Right ventricle myocardium inferior (tissue), 1 donor: ENCODE measurements at places on chromosomes 7 and 10. TPM values are rescaled to one million over a fixed set of nuclear protein-coding genes. Genes with fewer than 3 reads are reported as not detected.

- DNase-seq, result no peak
These were observed 126.0 kb upstream of the THSD7A start for GRCh38 chr7:11957956-11958355.

PAX4 gene
- not detected for total RNA-seq

WNT8B gene
- not detected for total RNA-seq

RBM33 gene
- 36.1 TPM for total RNA-seq

CRHR2 gene
- total RNA-seq, result 0.35 TPM

DNA sequence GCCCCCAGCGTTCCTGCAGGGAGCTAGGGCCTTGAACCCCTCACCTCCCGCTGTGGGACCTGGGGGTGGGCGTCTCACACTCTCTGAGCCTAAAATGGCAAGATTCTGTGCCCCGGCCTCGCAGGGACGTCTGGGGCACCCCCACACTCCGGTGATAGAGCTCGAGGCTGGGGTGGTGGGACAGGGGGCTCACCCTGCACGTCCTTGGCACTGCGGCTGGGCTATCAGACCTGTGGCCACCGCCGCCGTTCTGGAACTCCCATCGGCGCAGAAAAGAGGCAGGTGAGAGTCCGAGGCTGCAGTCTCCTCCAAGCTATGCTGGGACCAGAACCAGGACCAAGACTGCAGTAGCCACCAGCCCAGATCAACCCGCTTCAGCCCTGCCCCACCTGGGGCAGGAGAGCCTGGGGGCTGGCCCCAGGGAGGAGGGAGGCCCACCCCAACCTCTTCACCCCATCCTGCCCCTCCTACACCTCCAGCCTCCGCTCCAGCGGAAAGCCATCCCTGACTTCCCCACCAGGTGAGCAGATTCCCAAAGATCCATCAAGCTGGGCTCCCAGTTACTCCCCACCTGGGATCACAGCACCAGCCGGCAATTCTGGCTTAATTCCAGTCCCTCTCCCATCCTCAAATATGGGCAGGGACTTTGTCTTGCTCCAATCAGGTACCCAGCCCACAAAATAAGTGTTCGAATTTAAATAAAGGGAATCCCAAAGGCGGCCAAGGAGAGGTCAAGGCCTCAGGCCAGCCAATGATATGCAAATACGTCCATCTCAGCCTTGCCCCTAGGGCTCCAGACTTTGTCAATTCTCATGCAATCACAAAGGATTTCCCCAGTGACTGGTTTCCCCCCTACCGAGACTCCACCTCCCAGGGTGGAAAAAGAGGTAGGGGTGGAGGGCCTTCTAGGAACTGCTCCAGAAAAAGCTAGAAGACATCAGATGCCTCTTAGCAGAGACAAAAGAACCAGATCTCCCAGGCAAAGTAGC lies 16.4 kb downstream of the TNRC18 start:
- DNase-seq, result peak; percentile 50

DNA sequence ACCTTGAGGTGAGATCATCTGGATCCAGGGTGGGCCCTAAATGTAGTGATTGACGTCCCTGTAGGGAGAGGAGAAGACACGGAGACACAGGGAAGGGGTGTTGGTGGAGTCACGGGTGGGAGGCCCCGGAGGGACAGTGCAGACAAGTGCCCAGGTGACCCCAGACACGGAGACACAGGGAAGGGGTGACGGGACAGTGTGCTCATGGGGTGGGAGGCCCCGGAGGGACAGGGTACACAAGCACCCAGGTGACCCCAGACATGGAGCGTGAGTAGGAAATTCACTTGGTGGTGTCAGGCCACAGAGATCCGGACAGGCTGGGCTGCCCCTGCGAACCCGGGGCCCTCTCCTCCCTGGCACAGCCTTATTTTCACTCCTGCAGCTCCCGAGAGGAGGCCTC lies 176.9 kb downstream of the PTPRN2 start:
- DNase-seq, result peak; percentile 3

DNA sequence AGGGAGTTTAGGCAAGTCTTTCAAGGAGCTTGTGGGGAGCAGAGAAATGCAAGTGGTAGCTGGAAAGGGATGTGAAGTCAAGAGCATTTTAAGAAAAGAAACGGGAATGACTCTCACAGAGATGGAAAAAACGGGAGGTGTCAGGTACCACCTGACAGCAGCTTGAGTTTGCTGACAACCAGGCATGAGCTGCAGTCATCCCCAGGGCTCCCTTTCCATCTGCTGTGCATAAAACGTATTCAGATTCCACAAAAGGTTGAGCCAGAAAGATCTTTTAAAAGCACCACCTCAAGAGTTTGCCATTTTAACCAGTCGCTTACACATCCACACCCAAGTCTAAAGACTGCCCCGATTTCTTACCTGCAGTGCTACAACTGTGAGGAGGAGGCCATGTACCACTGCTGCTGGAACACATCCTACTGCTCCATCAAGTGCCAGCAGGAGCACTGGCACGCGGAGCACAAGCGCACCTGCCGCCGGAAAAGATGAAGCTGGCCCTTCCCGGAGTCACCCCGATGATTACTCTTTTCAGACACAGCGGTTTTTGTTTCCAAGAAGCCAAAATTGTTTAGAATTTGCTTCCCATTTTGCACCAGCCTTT lies 116.8 kb downstream of the ZMYND11 start:
- DNase-seq, result no peak

DNA sequence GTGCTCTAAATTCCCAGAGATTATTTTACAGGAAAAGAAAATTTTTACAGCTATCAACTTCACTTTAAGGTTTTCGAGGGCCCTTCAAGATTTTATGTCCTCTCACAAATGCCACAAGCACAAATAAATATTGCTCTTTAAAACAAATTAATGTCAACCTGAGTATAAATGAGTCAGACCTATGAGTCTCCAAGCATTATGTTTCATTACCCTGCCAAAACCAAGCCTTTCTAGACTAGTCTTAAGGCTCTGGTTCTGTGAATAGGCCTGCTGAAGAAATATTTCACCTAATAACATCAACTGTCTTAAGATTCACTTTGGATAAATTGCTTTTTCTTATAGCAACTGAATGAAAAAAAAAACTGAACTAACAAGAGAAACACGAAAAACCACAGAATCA lies 153.0 kb downstream of the PDE1C start:
- no peak for DNase-seq

CAMK2B gene
- total RNA-seq, result 95.4 TPM

- no peak for DNase-seq
These were observed 5.9 kb upstream of the HMX2 start for GRCh38 chr10:123141791-123142700.

TEX47 gene
- not detected for total RNA-seq

DNA sequence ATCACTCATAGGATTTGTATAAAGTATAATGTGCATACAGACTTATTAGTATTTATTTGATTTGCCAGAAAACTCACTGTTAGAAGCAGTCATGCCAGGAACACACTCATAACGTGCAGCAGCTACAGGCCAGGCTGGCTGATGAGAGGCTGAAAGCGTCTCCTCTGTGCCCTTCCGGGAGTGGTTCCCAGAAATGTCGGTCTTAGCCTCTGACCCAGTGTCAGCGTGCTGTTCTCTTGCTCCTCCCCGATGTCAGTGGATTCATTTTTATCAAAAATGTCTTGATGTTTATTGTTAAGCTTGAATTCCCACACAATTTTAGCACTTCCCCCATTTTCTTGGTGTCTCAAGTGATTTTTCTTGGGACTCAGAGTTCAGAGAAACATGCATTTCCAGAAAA lies 33.3 kb upstream of the GARS1 start:
- DNase-seq, result no peak

PRF1 gene
- total RNA-seq, result 4.3 TPM

DNA sequence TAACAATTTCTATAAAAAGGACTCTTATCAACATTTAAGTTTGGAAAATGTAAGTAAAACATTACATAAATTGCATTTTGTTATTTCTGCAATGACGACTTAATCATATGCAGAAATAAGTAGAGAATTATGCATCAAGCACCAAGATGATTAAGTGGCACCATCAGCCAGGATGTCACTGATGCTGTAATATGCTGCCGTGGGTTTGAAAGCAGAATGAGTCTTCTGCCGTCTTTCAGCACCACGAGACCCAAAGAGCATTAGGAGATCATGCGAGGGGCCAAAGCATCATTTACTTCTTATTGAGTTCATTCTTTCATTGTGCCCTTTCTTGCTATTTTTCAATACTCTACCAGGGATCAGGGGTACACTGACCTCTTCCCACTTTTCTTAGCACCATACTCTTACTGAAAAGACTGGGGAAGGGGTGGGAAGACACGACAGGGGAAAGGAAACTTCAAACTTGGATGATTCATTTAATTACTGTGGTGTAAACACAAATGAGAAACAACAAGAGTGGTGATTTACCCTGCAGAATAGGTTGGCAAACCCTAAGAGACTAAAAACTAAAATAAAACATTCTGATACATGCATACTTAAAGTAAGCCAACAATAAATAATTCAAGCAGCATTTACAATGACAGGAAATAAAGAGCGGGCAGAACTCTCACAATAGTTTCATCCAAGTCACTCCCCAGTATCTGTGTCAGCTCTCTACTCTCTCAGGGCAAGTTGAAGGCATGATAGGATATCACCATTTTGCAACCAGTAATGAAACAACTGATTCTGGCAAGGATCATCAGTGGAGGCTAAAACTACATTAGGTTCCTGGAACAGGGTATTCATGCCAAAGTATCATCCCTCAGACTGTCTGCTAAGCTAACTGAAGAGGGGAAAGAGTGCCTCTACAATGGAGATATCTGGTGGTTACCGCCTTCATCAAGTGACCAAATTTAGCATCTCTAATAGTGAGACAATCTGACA lies 70.8 kb downstream of the CUL2 start:
- no peak for DNase-seq

DNA sequence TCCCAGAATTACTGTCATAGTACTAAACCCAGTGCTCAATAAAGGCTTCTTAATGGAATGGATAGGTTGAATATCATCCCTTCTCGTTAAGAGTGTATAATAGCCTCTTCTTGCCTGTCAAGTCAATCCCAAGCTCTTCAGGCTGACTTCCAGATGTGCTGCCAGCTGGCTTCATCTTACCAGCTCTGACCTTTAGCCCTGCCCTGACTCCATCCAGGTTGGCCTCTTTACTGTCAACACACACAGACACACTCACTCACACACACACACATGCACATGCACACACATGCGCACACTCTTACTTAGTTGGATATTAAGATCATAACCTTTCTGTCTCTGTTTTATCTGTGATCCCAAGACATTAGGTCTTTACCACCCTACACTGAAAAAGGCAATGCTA lies 49.1 kb downstream of the ASB4 start:
- DNase-seq, result no peak

- DNase-seq, result no peak
These were observed 64.2 kb downstream of the PHYHIPL start for GRCh38 chr10:59240582-59241183.
